ENCODE measurements at places on chromosomes 12 and 14.

- DNase-seq, result no peak
Measured at GRCh38 chr14:92665661-92666110, 82.7 kb downstream of the LGMN start.

- no peak for DNase-seq
Measured at GRCh38 chr12:26319511-26319910, 124.1 kb downstream of the SSPN start.

GRCh38 chr14:70697701-70698100, 56.0 kb downstream of the TTC9 start:
- DNase-seq, result no peak

DNA sequence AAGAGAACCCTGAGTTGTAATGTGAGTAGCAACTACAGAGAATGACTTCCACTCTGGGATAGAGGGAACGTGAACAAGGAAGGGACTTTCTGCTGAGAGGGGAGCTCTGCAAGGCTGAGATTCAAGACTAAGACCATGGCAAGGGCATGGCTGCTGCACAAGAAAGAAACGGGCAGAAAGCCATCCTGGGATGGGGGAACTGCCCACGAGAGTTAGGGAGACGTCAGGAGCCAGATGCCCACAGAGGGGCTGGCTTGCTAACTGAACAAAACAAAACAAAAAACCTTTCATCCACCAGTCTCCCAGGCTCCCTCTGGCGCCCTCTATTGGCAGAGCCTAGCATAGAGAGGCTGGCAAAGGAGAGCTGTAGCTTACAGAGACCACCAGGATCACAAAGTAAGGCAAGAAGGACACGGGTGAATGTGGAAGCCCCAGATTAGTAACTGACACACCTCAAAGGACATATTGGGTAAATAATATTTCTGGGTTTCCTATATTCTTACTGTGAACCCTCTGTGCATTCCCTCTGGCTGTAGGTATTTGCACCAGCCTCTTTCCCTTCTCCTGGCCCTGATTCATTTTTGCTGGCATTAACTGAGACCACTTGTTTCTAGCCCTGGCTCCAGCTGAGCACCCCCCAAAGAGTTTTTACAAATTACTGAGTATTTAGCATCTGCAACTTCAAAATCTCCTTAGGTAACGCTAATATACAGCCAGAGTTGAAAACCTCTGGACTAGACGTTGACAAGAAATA, 338.3 kb downstream of the EMP1 start:
- DNase-seq, result peak; percentile 35

DNA sequence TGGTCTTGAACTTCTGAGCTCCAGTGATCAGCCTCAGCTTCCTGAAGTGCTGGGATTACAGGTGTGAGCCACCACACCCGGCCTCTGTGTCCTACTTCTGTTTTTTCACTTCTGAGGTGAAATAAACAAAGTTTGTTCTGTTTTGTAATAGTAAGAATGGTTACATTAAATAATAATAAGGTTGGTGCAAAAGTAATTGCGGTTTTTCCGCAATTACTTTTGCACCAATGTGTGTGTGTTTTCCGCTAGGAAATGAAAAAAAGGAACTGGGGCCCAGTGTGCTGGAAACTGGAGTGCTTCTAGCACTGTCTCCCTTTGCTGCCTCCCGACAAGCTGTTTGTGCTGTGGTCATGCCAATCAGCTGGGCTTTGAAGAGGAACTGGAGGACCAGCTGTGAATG, 140.9 kb downstream of the NTS start:
- DNase-seq, result no peak

GRCh38 chr14:88682495-88683114, 110.1 kb downstream of the EML5 start:
- DNase-seq, result no peak

DNA sequence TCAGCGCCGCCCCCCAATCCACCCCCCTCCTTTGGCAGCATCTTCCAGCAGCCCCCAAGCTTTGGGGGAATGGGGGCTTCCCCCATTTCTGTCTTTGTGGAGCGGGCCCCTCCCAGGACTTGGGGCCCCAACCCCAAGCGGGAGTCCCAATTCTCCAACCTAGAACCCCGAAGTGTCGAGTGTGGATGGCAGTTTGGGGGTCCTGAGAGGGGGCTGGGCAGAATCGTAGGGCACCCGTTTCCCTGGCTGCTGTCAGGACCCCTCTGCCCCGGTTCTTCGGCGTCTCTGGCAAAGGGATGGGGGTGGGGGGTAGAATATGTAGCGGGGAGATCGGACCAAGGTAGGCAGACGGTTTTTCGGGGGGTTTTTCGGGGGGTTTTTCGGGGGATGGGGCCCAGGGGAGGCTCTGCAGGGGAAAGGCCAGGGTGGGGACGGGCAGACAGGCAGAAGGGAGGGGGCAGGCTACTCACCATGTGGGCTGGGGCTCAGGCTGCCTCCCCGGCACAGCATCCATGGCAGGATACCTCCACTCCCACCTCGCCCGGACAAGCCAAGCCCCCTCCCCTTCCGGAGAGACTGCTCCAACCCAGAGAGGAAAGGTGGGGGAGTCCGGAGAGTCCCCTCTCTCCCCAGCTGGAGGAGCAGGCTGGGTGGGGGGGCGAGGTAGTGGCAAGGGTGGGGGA, 739 bp downstream of the JPH4 start:
- DNase-seq, result no peak

- DNase-seq, result no peak
Measured at GRCh38 chr12:63849106-63849620, 4.7 kb downstream of the SRGAP1 start.

DNA sequence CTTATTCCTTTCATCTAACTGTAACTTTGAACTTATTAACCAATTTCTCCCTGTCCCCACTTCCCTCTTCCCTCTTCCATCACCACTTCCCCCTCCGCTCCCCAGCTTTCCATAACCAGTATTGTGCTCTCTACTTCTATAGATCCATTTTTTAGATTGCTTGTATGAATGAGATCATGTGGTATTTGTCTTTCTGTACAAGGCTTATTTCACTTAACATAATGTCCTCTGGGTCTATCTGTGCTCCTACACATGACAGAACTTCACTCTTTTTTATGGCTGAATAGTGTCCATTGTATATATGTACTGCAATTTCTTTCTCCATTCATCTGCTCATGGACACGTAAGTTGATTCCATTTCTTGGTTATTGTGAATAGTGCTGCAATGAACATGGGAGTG, 14.4 kb downstream of the ERP27 start:
- DNase-seq, result no peak

DNA sequence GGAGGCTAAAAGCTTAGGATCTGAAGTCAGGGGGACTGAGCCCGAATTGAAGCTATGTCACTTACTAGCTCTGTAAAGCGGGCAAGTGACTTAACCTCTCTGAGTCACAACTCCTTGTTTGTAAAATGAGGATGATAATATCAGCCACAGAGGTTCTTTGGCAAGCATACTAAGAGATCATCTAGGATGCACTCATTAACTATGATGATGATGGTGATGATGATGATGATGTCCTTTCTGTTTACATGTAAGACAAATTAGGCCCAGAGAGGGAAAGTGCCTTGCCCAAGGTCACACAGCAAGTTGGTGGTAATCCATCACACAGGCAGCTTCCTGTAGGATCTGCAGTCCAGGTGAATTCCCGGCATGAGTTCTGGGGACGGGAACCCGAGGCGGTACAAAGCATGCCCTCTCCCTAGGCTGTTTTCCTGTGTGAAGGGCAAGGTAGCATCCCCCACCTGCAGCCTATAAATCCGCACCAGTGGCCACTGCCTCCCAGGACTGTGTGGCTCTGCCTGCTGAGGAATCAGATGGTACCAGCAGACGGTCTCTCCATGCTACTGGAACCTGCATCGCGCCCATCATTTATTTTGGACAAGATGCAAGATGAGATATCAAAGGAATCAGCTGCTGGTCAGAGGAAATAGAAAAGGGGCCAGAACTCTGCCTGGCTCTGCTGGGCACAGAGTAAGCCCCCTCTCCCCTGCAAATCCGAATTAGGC, 55.2 kb downstream of the MAP1LC3B2 start:
- no peak for DNase-seq

DNA sequence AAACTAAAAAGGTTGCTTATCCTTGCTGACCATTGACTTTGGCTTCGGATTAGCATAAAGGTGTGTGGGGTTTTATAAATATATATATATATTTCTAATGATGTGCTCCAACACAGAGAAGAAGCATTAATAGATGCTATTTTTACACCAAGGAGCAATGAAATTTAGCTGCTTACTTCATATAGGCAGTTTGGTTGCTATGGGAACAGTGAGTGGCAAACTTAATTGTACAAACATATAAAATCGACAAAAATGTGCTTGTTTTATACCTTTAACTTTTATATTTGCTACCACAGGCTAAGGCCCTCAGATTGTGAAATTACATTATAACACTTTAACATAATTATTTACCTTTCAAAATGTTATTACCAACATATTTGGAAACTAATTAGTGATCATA, 303.4 kb downstream of the SEC23A start:
- DNase-seq, result no peak

GRCh38 chr14:72780751-72781150, 113.2 kb downstream of the DPF3 start:
- DNase-seq, result no peak

DNA sequence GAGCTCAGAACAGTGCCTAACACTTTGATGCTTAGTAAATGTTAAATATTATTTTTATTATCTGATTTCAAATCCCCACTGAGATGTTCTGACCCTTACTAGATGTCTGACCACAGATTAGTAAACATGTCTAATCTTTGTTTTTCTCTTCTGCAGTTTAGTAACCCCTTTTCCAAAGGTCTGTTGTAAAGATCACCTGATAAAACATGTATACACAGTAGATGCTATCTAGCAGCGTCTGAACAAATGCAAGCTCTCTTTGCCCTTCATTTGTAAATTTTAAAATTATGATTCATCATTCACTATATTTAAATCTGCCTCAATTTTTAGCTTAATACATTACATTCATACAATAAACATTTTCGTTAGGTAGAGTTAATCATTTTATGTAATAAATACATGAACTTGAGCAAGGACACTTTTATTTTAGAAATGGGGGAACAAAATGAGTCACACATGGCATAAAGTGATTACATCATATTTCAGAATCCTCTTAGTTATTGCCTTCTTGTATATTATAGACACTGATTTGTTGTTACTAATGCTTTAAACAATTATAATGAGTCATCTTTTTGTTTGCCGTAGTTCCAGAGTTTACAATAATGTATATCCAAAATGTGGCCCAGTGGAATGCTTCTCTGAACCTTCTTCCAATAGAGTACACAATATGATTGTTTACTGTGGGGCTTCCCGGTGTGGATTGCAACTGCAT, 1.7 kb upstream of the OR4K5 start:
- DNase-seq, result no peak

DNA sequence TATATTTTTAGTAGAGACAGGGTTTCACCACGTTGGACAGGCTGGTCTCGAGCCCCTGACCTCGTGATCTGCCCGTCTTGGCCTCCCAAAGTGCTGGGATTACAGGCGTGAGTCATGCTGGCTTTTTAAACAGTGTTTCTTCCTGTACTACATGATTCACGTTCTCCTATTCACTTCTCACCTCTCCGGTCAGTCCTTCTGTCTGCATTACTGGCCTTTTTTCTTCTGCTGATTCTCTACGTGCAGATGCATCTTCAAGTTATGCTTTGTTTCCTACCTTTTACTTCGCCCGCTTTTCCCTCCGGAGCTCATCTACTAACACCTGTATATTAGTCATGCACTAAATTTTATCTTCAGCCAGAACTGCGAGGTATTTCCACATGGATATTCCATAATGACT, 296.2 kb upstream of the FLRT2 start:
- DNase-seq, result no peak

- DNase-seq, result no peak
Measured at GRCh38 chr12:50326590-50327284, 43.4 kb upstream of the LIMA1 start.

GRCh38 chr14:20617138-20618003, 24.1 kb downstream of the OR6S1 start:
- no peak for DNase-seq

- DNase-seq, result no peak
Measured at GRCh38 chr12:79961411-79961810, 26.5 kb upstream of the PPP1R12A start.

DNA sequence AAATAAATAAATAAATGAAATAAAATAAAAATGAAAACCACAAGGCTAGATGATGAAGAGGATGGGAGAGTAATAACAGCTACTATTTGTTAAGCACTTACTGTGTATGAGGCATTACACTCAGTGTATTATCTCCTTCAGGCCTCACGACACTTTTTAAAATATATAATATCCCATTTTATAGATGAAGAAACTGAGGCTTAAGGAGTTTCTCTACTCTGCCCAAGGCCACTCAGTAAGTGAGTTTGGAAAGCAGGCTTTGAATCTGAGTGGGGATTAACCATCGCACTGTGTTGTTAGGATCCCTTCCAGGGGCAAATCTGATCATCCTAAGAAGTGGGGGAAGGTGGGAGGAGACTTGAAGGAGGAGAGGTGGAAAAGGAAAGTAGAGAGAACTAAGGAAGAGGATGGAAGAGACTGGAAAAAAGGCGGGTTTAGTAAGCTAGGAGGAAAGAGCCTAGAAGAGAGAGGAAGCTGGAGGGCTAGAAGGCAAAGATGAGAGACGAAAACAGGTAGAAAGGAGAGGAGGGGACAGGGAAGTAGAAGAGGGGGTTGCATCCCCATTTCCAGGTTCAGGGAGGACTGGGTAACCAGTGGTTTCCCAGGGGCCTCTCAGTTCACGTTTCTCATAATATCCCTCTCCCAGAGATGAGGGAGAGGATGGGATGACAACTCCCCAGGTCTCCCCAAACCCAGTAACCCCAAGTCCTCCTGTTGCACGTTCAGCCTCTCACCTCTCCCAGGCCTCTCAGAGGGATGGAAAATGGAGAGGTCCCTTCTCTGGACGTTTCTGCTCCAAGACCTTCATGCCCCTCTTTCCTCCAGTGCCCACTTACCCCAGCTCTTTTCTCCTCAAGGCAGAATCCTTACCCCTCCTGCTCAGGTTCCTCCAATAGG, 1.7 kb downstream of the STAT6 start:
- no peak for DNase-seq

- DNase-seq, result no peak
Measured at GRCh38 chr14:56008150-56008549, 110.1 kb upstream of the PELI2 start.

DNA sequence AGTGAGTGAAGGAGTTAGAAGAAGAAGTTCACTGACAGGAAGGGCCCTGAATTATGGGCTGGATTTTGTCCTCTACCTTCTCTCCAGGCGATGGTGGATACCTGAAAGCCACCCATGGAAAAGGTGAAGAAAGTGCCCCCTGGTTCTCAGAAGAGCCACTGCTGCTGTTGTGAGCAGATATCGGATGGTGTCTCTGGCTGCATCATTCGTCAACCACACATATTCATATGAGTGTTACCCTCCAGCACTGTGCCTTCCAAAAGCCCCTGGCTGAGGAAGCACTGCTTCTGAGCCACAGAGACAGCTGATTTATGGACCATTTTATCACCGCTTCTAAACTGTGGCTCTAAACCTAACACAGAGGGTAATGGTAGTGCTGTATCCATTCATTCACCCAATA, 2.0 kb upstream of the ACTN1 start:
- no peak for DNase-seq

DNA sequence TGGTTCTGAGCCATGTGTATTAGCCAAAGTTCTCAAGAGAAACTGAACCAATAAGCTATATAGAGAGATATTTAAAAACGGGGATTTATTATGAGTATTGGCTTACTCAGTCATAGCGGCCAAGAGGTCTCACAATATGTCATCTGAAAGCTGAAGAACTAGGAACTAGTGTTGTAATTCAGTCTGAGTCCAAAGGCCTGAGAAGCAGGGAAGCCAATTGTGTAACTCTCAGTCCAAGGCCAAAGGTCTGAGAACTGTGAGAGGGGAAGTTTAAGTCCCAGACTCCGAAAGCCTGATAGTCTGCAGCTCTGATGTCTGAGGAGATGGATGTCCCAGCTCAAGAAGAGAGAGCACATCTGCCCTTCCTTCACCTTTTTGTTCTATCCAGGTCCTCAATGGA, 344.8 kb upstream of the USP15 start:
- DNase-seq, result no peak
